ENCODE measurements at places on chromosomes 2 and 18.

GRCh38 chr2:70381821-70382220, 80.0 kb upstream of the FAM136A start:
- DNase-seq = no peak

GRCh38 chr2:179528576-179529069, 264.0 kb upstream of the SESTD1 start:
- DNase-seq = no peak

DNA sequence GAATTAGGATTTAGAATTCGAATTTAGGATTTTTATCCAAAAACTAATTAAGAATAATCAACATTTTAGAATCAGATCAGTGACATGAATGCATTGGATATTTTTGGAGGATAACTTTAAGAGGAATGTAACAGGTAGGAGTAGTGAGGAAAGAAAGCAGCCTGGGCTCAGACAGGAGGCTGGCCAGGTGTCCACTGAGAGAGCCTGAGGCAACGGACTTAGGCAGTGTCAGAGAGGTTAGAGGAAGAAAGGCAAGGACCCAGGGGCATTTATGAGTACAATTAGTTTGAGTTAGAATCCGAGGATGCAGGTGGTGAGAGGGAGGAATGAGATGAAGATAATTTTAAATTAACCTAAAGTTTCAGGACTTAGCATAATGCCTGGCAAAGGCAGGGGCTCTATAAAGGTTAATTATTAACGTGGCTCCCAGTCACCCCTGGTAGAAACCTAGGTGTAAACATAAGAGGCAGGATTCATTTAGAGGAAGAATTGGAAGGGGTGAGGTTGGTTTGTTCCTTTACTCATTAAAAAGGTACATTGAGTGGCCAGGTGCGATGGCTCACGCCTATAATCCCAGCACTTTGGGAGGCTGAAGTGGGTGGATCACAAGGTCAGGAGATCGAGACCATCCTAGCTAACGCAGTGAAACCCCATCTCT, 507.1 kb downstream of the TMEM182 start:
- no peak for DNase-seq

DNA sequence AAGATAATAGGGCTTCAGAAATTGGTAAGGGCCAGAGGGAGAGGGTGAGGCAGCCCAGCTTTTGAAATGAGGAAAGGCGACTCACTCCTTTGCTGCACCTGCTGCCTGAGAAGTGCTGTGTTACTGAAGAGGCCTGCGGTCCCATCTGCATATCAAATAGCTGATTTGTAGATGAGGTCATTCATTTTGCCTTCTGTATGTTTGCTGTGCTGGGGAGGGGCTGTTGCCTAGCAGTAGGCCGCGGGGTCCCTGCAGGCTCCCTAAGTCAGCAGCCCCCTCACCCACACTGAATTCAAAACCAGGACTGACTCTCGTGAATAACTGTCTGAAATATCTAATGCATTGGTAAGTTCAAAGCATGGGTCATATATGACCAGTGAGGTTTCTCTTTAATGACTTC, 377.2 kb downstream of the SOX11 start:
- DNase-seq = no peak

DNA sequence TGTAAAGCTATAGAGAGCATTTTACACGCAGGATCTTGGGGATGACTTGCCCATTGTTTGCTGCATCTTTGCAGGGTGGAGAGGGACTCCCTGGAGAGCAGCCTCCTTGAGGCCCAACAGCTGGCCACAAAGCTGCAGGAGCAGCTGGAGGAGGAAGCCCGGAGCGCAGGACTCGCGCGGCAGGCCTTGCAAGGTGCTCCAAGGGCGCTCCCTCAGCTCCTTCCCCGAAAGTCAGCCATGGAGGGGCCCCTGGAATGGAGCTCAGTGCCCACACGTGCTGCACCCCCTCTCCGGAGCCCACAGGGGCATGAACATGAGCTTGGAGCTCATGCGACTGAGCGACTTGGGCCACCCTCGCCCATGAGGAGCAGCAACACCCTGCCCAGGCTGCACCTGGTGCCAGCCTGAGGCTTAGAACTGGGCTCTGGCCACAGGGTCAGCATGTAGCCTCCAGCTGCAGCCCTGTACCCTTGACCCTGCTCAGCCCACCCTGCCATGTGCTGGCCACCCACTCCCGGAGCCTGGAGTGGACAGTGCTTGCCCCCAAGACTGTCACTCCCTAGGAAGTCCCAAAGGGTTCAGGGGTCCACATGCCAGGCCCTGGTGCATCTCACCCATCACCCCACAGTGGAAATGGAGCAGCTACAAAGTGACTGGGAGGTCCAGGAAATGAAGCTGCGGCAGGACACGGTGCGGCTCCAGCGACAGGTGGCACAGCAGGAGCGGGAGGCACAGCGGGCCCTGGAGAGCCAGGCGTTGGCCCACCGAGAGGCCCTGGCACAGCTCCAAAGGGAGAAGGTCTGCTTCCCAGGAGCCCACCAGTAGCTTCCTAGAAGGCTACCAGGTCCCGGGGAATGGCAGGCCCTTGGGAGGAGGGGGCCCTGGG, 43.0 kb downstream of the CROCC2 start:
- peak; percentile 49 for DNase-seq

GRCh38 chr18:49510393-49511115, 23.5 kb upstream of the C18orf32 start:
- DNase-seq = peak; percentile 80

DNA sequence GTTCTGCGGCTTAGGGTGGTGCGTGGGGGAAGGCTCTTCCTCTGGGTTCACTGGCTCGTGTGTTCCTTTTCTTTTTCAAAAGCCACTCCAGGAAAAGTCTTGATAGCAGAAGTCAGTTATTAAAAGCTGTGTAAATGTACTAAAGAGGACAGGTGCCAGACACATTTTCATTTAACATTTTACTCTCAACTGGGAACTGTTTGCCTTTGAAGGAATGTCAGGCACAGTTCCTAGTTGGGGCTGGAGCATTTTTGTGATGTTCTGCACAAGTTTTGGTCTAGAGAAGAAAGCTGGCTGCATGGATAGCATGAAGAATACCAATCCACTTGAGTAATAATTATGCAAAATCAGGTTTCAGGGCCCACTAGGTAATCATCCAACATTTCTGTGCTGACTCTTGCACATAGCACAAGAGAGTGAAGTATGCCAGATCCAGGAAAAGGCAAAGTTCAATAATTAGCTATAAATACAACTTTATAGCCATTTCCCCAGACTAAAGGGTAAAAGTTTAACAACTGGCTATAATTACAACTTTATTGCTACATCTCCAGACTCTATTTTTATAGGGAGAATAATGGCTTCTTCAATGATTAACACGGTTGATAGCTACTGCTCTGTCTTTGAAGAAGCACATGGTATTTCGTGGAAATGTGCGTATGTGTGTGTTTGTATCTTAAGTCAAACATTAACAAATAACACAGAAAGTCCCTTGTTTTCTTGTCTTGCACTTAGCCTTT, 16.2 kb downstream of the SCYGR8 start:
- no peak for DNase-seq

DNA sequence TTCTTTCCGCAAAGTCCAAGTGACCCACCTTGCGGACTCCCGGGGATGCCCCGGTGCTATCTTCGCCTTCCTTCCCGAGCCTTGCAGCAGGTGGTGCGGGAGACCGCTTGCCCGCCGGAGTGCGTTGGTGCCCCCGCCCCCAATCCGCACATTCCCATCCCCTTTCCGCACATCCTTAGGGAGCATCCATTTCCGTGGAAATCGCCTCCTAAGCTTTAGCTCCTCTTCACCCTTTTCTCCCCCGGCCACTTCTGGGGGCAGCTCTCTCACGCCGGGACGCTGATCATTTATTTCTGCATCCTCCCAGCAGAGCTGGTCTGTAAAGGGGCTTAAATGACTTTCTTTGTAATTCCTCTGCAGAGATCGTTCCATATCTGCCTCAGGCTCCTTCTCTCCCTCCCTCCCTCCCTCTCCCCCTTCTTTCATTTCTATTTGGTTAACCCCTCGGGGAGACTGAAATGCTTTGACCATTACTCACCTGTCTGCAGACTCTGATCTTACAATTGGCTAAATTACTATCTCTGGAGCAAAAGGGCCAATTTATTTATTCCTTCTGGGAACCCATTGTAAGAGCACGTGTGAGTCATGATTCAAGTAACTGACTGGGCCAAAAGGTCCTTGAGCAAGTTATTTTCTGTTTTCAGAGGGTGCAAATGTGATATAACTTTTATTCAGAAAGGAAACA, 1.3 kb upstream of the LYPD1 start:
- no peak for DNase-seq

DNA sequence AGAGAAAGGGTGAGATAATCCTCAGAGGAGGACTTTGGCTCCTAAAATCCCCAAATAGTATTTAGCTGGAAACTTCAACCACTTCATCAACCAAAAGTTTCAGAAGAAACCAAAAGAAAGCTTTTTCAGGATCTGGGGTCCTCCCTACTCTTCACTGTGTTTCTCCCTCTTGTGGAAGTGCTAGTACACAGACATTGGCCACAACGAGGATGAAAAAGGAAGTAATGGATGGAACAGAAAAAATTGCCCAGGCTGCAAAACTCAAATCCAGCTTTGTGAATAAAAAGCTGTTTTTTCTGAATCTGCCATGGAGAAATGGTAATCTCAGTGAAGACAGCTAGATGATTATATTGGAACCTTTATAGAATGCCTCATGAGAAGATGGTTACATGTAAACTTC, 4.0 kb downstream of the PID1 start:
- no peak for DNase-seq

GRCh38 chr2:99158599-99158998, 3.8 kb downstream of the LIPT1 start:
- no peak for DNase-seq

DNA sequence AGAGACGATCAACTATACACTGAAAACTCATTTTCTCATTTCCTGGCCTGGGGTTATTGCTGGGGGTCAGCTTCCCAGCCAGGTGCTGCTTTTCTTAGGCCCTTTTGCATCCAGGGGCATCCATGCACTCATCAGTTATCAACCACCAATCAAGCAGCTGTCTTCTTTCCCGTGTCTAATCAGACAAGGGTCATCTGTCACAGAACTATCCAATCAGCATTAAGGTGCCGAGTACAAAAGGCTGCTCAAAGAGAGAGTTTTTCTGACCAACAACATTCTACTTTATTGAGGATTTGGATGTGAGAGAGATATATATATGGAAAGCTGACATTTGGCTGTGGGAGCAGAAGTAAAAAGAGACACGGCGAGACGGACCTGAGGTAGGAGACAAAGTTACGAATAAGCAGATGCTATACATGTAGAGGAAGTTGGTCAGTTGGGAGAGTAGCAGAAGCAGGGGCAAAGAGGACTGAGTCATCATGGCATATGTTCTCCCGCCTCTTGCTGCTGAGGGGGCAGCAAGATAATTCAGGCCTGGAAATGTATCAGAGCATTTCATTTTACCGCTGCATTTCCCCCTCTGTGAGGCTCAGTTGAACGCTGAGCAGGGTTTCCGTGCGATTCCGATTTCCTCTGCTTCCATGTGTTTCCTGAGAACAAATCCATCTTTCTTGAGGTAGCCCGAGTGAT, 129.3 kb downstream of the NUP35 start:
- DNase-seq = no peak

- no peak for DNase-seq
Observed at GRCh38 chr18:32922951-32923430, 150.2 kb upstream of the KLHL14 start.

DNA sequence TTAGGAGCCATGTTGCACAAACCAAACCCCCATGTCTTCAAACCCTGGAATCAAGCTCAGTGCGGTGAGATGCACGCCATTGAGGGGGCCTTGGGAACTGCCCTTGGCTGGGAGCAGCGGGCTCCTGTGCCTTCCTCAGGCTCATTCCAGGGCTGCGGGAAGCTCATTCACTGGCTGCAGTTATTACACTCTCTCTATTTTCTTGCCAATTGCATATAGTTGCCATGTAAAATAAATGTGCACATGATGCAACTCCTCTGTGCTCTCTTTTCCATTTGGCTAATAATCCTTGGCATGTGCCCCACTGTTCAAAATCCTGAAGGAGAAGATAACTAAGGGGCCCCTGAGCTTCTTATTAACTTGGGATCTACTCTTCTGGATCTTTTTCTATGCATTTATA, 74.7 kb downstream of the KCTD1 start:
- no peak for DNase-seq

- DNase-seq = no peak
Observed at GRCh38 chr2:104528101-104528500, 325.8 kb upstream of the POU3F3 start.

GRCh38 chr18:36064027-36064808, 3.1 kb downstream of the RPRD1A start:
- no peak for DNase-seq

GRCh38 chr2:71611781-71612527, 158.6 kb downstream of the DYSF start:
- peak; percentile 33 for DNase-seq

DNA sequence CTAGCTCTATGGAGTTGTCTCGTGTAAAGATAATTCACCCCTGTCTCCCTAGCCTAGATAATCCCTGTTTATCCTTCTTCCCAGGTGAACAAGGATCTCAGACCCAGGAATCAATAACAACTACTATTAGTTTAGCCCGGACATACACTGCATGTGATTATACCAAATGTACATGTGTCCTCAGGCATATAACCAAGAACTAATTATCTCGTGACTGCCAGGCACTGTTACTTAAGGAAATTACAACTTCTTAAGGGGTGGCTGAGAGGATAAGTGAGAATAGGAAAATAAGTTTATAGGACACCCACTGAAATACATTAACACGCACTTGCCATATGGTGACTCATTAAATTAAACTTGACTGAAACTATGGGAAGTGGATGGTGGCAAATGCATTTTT, 126.6 kb downstream of the CNTNAP5 start:
- DNase-seq = no peak

GRCh38 chr2:75166491-75166890, 32.8 kb downstream of the TACR1 start:
- DNase-seq = no peak

GRCh38 chr2:7379799-7380198, 462.6 kb downstream of the RNF144A start:
- DNase-seq = no peak

DNA sequence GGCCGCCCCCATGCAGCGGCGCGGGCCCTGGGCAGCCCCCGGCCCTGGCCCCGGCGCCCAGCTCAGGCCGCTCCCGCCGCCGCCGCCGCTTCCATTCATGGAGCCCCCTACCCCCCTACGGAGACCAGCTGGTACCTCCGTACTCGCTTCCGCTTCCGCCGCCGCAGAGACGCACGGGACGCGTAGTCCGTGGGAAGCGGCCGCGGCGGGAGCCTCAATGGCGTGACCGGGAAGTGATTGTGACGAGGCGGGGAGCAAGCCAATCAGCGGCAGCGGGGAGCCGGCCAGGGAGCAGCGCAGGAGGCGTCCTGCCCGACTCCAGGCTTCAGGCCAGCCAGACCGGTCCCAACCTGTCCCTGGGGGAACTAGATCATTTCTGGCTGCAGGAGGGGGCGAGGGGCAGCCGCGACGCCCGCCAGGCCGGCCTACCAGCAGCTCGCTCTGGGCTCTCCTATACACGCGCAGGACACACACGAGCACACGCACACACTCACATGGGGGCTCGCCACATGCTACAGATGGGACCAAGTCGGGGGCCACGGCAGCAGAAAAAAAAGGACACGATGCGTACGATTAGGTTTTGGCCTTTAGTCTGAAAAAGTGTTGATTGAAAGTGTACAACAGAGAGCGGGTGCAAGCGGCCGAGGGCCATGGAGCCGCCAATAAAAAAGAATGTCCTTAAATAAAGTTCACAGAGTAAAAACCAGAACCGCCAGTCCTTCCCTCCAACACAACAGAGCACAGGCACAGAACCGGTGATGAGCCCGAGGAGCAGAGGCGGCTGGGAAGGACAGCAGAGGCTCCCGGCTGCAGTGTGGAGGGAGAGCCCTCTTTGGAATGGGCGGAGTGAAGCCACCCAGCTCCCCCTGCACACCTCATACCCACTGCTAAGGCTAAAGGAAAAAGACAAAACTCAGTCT, at the start of gene ZNF513:
TSS of gene ZNF513 (minus strand) at position 109 of the 920 bp plus-strand sequence. CDS start 208 bp downstream, outside the sequence.
- peak; percentile 95 for DNase-seq

Measured in activated effector memory CD4-positive, alpha-beta T cell treated with anti-CD3 and anti-CD28 coated beads, Interleukin-2, amount 50 U/mL, for 16 hours (primary cell).